Activated CD8-positive, alpha-beta T cell treated with anti-CD3 and anti-CD28 coated beads for 36 hours (primary cell): ENCODE measurements at places on chromosomes 4 and X. TPM values are rescaled to one million over a fixed set of nuclear protein-coding genes. Genes with fewer than 3 reads are reported as not detected.

SPANXA1 gene
- total RNA-seq: not detected

POF1B gene
- total RNA-seq: not detected

- no peak for DNase-seq
These were observed 46.0 kb upstream of the MGST2 start for GRCh38 chr4:139619644-139620043.

GRCh38 chrX:150362599-150363481 is at the start of gene MAMLD1:
Gene MAMLD1 (plus strand): TSS chrX:150363317. CDS start chrX:150445517, 82,200 bp downstream.
- peak; percentile 63 for DNase-seq

GRCh38 chr4:19329631-19330030 is 922.1 kb upstream of the SLIT2 start:
- no peak for DNase-seq

ADGRG4 gene
- total RNA-seq: not detected

GRCh38 chrX:9730752-9731151 is 34.9 kb downstream of the GPR143 start:
- peak; percentile 10 for DNase-seq

DNA sequence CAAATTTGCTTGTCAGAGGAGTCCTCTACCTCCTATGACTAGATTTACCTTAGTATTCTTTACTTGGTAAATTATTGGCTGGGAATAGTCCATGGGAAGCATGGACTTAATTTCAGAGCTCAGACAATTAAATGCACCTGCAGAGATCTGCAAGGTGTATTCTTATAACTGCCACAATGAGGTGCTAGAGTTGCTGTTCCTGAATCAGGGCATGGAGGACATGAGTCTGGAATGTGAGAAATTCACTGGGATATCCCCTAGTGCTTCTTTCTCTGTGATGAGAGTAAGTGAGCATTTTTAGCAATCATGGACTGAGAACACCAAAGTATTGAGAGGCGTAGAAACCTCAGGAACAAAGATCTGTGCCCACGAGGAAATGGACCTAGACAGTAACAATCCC is 32.9 kb upstream of the GRID2 start:
- DNase-seq: no peak

GRCh38 chrX:7154041-7154597 is 6.2 kb upstream of the PUDP start:
- no peak for DNase-seq

- DNase-seq: no peak
These were observed 110.0 kb upstream of the IGFBP7 start for GRCh38 chr4:57220172-57220571.

DNA sequence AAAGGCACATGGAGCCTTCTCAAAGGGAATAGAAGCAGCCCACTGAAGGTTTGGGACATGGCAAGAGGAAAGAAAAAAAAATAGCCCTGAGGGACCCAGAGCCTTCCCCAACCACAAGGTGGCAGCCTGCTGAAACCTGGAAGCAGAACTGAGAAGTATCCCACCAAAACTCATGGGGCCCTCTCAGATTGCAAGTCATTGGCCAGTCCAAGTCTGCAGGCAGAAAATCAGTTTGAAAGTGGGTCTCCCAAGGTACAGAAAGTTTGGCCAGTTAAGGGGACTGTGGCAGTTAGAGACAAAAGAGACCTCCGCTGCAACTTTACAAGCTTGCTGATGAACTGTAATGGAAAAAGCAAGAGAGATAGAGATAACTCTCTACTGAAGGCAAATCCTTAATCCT is 155.8 kb downstream of the ANTXR2 start:
- DNase-seq: peak; percentile 78

GRCh38 chr4:8099981-8100464 is 58.6 kb downstream of the ABLIM2 start:
- DNase-seq: no peak

DNA sequence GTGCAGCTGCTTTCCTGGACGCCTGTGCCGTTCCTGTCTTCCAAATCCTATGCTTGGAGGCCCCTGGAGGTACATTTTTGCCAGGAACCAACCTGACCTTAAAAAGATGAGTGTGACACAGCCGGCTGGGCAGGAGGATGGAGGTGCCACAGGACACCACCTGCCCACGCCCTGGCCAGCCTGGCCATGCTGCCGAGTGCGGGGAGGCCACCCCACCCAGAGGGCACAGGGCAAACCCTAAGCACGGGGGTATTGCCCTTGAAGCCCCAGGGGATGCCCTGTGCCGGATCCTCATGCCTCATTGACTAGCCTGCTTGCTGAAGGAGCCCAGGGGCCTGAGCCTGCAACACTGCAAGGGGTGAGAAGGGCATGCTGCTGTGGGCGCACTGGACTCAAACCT is 20.1 kb downstream of the FGFR3 start:
- DNase-seq: no peak

- peak; percentile 18 for DNase-seq
These were observed 22.5 kb upstream of the GPR34 start for GRCh38 chrX:41666251-41666650.

CPZ gene
- not detected for total RNA-seq

DNA sequence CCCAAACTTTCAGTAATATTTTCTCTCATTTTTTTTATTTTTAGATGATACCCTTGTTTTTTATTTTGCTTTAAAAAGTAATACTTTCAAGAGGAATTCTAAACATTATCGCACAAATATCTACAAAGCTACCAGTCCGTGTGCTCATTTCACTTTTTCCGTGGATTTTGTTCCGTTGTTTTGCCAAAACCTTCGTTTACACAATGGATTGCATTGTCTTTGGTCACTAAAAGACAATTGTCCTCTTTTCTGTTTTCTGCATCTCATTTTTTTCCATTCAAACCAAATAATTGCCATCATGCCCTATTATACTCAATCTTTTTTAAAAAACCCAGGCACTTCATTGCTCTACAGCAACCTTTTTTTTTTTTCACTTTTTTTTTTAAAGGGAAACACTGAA is 214.9 kb downstream of the CXXC4 start:
- DNase-seq: no peak

DNA sequence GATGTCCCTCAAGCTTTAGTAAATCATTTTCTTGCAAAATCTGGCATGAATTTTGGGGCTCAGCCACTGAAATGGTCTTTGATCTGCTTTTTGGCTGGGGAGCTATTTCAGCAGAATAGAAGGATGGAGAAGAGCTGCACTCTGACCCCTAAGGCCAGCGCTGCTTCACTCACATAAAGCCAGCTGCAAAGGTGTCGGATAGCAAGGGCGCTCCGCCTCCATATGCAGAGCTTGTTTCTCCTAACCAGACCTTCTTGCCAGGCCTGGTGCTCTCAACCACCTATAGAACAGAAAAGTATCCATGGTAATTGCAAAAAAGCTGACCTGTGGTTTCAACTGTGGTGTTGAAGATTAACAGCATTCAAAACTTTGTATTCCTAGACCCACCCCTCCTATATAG is 24.1 kb upstream of the COQ2 start:
- DNase-seq: no peak

DNA sequence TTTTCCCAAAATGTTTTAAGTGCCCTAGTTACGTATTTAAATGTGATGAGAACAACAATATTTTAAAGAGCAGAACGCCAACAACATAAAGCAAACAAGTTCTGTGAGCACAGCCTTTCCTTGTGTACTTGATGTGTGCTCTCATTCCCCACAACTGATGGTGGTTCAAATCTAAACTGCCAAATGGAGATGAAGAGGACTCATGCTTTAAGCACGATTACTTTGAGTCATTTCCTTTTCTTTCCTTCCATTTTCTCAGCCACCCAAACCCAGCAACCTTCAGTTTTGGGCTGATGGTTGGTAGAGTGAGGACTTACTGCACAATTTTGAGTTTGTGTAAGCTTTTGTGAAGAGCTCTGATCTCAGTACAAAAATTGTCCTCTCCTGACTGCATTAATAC is 1.7 kb downstream of the NSD2 start:
- peak; percentile 58 for DNase-seq

DCHS2 gene
- not detected for total RNA-seq

NAP1L2 gene
- 1.4 TPM for total RNA-seq

GRCh38 chr4:114052227-114052626 is 72.8 kb upstream of the ARSJ start:
- DNase-seq: no peak

CYP2U1 gene
- total RNA-seq: 3.1 TPM

GRCh38 chr4:24862073-24862751 is 50.6 kb downstream of the CCDC149 start:
- no peak for DNase-seq

DNA sequence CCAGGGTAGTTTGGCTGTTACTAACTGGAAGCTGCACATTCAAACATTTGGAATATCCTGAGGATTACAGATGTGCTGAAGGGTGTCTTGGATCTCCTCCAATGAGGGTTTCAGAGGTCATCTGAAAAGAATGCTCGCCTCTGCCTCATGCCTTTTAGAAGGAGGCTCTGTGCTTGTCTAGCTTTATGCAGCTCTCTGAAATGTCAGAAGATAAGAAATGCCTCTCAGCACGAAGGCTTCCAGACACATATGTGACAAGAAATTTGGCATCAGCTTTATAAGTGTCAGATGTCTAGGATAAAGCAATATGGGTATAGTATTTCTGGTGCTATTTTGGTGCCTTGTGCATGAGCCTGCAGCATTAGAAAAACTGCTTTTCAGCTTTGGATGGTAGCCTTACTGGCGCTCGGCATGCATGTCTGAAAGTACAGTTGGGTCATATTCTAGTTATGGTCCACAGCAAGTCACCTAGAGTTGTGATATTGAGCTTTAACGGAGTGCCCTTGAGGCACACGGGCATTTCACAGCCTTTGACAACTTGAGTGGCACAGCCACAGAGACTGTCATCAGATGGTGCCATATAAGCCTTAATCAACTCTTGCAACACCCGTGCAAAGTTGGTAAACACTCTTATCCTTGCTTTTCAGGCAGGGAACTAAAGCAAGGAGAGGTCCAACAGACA is 70.8 kb upstream of the PGRMC2 start:
- no peak for DNase-seq

DNA sequence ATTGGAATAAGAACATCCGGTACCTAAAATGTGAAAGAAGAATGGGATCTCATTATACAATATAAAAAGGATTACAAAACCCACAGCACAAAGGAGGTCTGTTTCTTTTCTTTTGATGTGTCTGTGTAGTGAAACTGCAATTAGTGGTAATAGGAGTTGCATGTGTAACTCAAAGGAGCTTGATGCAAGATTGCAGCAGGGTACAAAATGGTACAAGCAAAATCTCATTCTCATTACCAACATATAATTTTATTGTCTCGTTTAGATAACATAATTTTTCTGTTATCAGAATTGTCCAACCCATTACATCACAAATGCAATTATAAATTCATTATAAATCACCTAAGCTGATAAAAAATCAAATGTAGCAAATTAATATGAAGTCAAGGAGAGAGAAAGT is 47.1 kb upstream of the CCSER1 start:
- DNase-seq: no peak

DNA sequence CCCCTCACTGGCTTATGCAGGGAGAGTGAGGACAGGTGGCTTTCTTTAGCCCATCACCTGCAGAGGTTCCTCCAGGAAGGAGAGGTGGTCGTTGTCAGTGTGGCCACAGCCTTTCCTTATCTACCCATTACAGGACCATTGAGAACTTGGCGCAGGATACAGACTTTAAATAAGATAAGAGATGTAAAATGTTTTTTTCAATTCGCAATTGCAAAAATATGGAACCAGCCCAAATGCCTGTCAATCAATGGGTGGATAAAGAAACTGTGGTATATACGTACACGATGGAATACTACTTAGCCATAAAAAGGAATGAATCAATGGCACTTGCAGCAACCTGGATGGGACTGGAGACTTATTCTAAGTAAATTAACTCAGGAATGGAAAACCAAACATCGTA is 6.9 kb upstream of the RNF175 start:
- DNase-seq: no peak

- DNase-seq: no peak
These were observed 64.6 kb downstream of the REELD1 start for GRCh38 chr4:146278986-146279385.

GRCh38 chr4:111499291-111499690 is 646.0 kb upstream of the FAM241A start:
- no peak for DNase-seq

EDA gene
- 0.49 TPM for total RNA-seq

ZAR1 gene
- total RNA-seq: not detected

ASB12 gene
- not detected for total RNA-seq

NPY2R gene
- not detected for total RNA-seq

GRCh38 chrX:130975947-130976346 is 72.9 kb upstream of the ENOX2 start:
- peak; percentile 50 for DNase-seq

PPID gene
- total RNA-seq: 69.3 TPM

GRCh38 chrX:54509400-54509799 is 13.4 kb upstream of the FGD1 start:
- no peak for DNase-seq

DNA sequence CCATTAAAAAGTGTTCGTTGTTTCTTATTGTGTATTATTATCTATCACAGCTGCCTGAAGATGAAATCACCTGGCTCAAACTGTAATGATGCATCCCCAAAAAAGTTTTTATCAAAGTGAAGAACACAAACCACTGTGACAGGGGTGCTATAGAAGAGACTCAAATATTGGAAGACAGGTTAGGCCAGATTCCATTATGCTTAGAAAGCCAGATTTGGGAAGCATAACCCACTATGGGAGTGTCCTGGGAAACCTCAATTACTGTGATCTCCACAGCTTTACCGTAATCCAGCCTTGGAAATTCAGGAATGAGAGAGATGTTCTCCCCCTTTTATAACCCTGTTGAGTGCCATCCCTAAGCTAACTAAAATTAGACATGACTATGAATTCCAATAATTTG is 114.2 kb downstream of the NWD2 start:
- no peak for DNase-seq

DNA sequence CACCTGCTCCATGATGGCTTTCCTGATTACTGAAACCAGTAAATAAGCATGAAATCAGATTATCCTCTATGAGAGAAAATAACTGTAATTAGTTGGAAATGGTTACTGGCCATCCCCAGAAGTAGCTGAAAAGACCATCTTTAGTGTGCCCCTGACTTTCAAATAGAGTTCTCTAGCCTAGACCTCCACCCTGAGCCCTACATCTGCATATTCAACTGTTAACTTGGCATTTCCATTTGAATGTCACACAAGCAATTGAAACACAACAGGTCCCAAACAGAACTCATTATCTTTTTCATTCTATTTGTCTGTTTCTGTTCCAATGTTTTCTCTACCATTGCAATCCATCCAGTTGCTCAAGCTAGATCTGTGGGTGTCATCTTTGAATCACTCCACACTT is 952.3 kb downstream of the RPA4 start:
- no peak for DNase-seq

- peak; percentile 40 for DNase-seq
These were observed 72.2 kb upstream of the PPP3CA start for GRCh38 chr4:101419336-101420135.

DNA sequence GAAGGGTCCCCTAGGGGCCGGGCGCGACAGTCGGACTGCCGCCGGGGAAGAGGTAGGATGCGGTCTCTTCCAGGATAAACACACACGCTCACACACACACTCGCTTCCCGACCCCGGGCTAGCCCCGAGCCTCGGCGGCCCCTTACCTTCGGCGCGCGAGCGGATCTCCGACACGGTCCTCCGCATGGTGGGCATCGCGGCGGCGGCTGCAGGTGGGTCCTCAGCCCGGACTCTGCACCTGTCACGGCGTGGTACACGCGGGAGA is 294 bp downstream of the ATP8A1 start:
- DNase-seq: no peak
